ENCODE measurements at places on chromosomes 12 and 14.

GRCh38 chr14:25904446-25904845, 693.4 kb downstream of the NOVA1 start:
- DNase-seq: no peak

DNA sequence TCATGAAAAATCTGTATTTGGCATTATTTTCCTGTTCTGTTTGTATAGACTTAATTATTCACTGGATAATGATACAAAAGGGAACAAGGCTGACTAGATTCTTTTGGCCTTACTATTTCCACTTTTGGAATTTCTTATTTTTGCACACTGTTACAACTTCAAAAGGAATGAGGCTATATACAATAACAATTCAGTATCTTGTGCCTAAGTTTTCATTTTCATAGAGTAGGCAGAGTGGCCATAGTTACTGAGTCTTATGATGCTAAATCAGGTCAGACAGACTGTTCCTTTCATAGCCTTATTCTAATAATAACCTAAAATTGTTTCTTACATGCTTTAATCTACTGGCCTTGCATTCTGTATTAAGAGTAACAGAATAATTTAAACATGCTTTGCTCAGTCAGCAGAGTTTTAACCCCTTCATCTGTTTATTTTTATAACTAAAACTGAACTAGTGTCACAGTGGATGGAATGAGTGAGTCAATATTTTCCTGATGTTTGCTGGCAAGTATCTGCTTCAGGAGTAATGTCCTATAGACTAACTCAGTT, 10.5 kb downstream of the TTC8 start:
- DNase-seq: no peak

- DNase-seq: no peak
Measured at GRCh38 chr12:1926251-1926657, 7.8 kb upstream of the CACNA2D4 start.

GRCh38 chr12:108820707-108821406, 36.5 kb downstream of the SSH1 start:
- DNase-seq: no peak
